Hindlimb muscle (tissue), 1 donor: ENCODE measurements at places on chromosomes 7 and 10.

DNA sequence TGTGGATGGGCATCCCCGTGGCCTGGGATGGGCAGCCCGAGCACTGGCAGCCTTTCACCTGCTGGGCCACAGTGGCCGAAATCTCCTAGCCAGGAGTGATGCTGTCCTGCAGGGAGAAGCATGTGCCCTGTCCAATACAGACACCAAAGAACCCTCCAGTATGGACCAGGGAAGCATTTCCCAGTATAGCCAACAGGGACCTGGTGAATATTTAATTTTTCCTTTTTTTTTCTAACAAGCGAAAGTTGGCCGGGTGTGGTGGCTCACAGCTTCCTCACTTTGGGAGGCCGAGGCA lies 11.0 kb downstream of the IMPDH1 start:
- DNase-seq, result no peak

GRCh38 chr7:1894906-1895663 lies 225.0 kb downstream of the ELFN1 start:
- DNase-seq, result no peak

GRCh38 chr10:75042292-75042974 lies 69.0 kb upstream of the SAMD8 start:
- DNase-seq, result no peak

DNA sequence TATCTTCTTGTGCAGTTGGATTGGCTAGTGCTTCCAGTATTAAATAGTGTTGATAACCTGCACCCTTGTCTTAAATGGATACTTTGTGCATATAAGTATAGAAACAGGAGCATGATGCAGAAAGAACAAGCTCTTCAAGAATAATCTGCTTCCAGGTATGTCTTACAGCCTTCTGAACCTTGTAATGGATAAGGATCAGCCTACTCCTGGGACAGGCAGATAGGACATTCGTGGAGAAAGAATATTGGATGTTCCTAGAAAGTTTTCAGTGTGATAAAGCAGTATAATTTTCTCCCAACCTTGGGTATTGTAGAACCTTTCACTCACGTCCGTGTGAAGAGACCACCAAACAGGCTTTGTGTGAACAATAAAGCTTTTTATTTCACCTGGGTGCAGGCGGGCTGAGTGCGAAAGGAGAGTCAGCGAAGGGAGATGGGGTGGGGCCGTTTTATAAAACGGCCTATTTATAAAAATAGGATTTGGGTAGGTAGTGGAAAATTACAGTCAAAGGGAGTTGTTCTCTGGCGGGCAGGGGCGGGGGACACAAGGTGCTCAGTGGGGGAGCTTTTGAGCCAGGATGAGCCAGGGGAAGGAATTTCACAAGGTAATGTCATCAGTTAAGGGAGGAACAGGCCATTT lies 27.2 kb downstream of the C1GALT1 start:
- no peak for DNase-seq

GRCh38 chr10:98067165-98067564 lies 36.7 kb upstream of the CRTAC1 start:
- DNase-seq, result no peak

DNA sequence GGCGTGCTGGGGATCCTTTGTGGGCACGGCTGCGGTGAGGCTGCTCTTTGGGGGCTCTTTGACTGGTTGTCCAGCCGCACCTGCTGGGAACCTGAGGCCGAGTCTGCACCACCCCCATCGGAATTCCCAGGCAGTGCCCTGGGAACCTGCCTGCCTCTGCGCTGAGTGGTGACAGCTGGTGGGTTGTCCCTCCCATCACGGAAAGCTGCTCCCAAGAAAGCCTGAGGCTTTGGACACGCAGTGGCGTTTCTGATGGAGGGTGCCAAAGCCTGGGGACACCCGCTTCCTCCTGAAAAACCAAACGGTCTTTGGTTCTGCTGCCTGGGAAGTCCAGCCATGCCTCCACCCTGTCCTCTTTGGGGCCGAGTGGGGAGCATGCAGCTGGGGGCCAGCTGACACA lies 21.4 kb upstream of the SHH start:
- no peak for DNase-seq

GRCh38 chr7:158473946-158474345 lies 113.7 kb downstream of the PTPRN2 start:
- DNase-seq, result no peak

DNA sequence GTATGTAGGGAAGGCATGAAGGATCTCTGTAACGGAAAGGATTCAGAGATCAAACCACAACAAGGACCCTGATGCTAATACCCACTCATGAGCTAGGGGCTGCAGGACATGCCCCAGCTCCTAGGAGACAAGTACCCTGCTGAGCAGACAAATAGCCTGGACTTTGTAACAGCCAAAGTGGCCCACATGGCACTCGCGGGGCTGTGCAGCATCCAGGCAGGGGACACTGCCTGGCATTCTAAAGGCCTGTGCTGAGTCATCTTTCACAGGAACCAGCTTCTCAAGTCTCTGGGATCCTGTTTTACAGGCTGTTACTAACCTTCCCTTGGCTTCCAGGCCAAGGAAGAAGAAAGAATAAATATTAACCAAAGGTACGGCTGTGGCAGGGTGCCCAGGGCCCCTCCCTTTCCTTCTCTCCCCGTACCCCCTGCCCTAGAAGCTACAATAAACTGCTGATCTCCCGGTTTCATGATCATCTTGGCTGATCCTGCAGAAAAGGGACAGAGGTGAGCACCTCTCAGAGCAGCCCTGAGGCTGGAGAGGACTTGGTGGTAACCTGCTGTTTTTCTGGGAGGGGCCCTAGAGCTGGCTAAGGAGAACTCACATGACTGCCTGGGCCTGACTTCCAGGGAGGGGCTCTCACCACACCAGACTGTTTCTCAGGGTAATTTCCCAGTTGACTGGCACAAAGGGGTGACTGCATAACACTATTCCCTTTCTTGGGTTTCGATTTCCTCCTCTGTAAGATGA lies 4.2 kb upstream of the RPEL1 start:
- DNase-seq, result no peak

DNA sequence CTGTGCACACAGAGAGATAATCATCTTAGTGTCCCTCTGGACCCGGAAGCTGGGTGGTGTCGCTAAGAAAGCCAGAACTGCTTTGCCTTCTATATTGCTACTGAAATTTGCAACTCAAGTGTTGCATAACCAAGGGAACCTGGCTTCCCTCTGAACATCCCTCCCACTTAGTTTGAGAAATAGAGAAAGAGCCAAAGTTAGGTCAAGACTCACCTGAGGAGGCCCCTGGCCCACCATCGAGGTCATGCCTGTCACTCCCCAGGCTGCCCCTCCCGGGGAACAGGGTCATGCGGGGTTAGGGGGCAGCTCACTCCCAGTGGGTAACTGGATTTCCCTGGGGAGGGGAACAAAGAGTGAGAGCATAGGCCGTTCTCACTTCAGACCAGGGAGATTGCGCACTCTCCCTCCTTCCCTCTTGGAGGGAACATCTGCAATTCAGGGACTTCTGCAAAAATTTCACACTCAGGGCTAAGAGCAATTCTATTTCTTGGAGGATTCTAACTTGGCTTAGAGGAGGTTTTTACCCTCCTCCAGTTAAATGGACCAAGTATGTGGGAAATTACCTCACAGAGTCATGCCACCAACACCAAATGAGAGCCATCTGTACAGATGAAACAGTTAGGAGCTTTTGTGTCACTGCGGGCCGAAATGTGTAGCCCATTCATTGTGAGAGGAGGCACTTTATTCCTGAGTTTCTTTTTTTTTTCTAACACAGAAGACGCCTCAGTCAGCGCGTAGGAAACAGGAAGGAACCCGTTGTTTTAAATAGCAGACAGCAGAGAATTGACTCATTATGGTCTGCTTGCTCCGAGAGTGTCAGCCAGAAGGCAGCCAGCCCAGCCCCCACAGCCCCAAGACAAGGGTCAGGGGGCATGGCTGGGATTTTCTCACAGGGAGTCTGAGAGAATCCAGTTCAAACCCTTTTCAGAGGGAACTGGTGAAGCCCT lies 221.3 kb downstream of the ARHGAP12 start:
- DNase-seq, result peak; percentile 69

GRCh38 chr10:63003816-63004453 lies 129.2 kb upstream of the NRBF2 start:
- no peak for DNase-seq

DNA sequence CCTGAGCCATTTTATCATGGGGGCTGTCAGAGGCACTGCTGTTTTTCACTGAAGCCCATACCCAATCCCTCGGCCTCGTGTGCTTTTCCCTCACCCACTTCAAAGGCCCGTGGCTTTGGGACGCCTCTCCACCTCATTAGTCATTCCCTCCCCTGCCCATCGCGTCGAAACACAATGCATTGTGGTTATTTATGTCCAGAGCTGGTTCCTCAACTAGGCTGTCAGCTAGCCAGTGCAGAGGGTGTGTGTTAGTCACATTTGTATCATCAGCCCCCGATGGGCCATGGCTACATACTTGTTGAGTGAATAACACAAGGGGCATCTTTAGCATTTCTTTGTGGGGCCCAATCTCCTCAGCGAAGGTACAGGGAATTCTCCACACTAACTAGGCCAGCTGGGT lies 3.8 kb upstream of the CRCP start:
- DNase-seq, result no peak

DNA sequence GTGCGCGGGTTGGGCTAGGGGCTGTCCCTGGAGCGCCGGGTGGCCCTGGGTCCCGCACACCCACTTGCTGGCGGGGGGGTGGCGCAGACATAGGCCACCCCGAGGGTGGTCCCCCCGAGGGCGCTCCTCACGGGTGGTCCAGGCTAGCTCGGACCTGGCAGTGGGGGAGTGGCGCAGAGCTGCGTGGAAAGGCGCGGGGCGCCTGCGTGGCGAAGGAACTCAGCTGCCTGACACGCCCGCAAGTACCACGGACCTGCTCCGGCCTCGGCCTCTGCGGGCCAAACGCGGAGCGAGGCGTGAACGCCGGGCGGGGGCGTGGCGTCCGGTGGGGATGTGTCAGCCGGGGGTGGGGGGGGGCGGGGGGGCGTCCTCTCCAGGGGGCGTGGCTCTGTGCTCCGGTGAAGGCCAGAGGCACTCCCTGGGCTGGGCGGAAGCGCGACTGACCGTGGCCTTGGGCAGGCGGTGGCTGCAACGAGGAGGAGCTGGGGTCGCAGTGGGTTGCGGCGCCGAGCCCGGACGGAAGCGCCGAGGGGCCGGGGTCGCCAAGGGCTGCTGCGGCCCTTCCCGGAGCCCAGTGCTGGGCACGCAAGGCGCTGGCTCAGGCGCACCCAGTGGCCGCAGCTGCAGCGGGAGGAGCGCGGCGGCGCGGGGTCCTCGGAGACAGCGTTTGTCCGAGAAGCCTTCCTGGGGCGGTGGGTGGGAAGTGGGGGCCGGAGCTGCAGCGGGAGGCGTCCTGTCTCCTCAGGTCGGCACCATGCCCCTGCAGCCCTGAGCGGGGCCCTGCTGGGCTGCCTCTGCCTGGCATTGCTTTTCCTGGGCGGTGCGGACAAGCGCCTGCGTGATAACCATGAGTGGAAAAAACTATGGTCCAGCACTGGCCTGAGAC lies 58.9 kb upstream of the NUPR2 start:
- no peak for DNase-seq

- DNase-seq, result no peak
Measured at GRCh38 chr7:28729281-28729680, 228.8 kb downstream of the TRIL start.

DNA sequence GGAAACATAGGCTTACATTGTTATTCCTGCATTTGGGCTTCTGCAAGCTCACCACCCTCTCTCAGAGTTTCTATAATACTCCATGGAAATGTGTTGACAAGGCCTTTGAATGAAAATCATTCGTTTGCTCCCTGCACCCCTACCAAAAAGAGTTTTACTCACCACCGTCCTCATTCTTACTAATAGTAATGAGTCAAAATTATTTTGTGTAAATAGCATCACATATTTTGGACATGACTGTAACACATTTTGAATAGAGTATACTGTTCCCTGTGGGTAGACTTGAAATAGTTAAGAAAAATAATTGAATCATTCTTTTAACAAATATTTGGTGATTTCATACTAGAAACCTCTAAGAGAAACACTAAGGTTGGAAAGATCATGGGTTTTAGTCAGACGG lies 84.6 kb downstream of the AKAP9 start:
- no peak for DNase-seq

- no peak for DNase-seq
Measured at GRCh38 chr7:155178096-155178495, 108.0 kb downstream of the HTR5A start.

DNA sequence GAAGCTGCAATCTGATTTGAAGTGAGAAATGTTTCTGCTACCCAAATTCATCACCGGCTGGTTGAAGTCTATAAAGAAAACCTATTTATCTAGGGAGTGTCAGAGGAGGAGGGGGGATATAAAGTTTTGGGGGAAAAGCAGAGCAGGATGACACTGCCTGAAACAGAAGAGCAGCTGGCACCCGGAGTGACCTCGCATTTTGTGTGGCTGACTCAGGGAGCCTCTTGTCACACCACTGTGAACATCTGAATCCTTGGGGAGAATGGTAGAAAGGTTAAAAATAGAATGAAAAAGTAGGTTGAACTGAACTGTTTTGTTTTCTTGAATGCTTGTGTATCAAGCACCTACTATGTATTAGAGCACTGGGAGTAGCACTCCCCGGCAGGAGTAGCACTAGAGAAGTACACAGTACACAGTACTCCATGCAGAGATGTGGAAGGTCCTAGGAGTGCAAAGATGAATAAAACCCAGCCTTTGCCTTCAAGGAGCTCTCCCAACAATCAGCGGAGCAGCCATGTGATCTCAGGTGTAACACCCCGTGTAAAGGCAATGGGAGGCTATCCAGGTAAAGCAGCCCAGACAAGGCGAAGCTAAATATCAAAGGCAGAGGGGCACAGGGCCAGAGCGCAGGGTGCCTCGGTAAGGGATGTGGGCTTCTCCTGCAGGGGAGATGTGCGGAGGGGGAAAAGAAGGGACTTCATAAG lies 13.5 kb downstream of the CRTAC1 start:
- DNase-seq, result no peak

- DNase-seq, result no peak
Measured at GRCh38 chr10:21230219-21230618, 295.3 kb downstream of the SKIDA1 start.

DNA sequence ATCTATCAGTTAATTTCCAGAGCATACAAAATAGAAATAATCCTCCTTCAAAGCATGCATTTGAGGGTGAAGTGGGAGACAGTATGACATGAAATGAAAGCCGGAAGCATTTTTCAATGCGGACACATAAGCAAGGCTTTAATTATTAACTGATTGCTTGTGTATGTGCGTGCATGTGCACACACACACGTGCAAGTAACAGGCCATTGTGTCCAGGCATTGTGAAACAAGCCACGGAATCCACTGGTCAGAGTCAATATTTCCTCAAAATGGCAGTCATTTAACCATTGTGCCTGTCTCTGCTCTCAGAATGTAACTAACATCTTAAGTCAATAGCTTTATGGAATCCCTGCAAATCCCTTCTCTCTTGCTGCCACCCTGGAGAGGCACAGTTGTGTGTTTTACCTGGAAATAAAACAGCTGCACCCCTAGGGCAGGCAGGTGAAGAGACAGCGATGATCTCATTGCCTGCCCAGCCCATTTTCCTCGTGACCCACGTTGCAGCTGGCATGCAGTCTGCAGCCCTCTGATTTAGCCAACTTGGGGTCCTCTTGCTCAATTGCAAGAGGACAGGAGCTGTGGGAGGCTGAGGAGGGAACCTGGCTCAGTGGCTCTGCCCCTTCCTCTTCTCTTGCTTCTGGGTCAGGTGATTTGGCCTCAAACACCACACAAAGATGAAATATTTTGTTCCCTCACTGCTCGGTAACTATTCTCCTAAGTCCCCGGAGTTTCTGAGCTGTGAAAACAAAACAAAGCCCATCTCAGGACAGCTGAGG lies 500.9 kb upstream of the ZMIZ1 start:
- DNase-seq, result no peak

GRCh38 chr7:134477954-134478353 lies 19.1 kb upstream of the AKR1B1 start:
- DNase-seq, result no peak
